Kasumi-1 (cell line): ENCODE measurements at places on chromosomes 2 and 18.

GRCh38 chr2:111071600-111072171 lies 49.0 kb upstream of the BCL2L11 start:
- DNase-seq, result no peak

DNA sequence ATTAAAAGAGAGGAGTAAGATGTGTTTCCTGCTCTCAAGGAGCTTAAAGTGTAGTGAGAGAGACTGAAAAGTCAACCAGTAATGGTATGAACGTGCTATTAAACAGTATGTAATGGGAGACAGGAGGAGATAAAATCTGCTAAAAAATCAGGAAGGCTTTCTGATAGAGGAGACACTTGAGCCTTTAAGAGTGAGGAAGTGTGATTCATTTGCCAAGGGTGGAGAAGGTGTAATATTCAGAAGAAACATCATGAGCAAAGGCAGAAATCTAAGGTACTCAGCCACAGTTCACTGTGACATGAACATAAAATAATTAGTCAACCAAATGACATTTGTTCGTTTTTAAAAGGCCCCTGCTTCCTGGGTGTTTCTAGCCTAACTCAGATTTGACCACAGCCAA lies 137.8 kb upstream of the SKOR2 start:
- no peak for DNase-seq

- no peak for DNase-seq
Measured at GRCh38 chr18:24727685-24728084, 267.2 kb downstream of the HRH4 start.

DNA sequence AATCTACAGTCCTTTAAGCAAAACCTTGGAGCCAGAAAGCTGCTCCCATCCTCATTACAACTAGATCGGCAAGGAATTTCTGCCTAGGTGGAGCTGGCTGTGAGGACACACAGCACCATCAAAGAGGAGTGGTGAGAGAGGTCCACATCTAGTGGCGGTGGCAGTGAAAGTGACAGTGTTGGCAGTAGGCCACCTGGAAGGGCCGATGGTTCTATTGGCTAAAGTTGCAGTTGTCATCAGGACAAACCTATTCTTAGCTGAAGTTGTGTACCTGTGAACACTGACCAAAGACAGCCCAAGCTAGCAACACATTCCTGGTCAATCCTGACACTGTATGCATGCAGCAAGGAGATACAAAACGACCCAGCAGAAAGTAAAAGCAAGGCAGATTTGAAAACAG lies 218.1 kb upstream of the CHAC2 start:
- no peak for DNase-seq

DNA sequence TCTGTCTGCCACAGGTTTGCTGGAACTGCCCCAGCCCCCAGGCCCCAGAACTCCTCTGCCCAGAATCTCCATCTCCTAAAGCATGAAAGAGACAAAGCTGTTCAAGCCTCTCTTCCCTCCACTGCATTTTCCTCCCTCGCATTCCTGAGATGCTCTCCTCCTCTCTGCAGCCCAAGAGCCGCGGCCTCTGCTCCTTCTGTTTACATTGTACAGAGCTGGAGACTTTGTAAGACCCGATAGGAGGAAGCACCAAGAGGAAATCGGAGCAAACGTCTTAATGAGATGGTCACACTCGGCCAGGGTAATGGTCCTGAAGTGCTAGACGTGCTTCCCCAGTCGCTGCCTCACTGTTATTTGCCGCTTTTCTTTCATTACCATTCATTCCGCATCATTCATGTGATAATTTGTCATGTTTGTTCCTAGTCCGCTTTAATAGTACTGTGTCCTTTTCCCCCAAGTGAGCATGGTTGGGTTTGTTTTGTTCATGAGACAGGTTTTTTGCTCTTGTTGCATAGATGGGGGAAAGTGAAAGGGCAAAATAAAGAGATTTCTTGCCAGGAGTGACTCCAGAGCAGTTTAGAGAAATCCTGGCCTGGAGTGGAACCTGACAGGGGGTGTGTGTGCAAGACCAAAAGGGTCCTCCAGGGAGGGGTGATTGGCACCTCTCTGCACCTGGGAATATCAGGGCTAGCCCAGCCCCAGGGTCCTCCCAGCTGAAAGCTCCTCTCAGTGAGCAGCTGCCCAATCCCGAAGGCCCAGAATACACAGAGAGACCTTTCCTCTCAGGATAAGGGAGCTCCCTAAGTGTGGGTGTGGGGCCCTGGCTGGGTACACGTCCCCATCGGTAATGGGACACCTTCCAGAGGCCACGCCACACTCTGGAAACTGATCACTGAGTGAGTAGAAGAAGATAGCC lies 44.9 kb upstream of the ID2 start:
- DNase-seq, result no peak

DNA sequence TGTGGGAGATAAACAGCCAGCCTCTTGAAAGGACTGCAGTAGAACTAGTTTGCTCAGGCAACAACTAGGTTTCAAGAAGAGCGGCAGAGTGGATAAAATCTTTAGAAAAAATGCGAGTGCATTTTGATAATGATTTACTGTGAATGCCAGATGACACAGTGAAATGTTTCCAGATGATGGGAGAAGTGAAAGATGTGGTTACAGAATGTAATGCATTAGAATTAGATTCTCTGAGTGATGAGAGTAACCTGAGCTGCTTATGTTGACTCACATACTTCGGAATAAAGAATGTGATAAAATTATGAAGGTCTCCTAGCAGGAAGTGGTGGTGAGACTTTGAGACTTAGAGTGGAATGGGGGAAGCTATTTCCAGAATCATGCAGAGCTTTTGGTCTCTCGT lies 184.3 kb downstream of the GULP1 start:
- no peak for DNase-seq

DNA sequence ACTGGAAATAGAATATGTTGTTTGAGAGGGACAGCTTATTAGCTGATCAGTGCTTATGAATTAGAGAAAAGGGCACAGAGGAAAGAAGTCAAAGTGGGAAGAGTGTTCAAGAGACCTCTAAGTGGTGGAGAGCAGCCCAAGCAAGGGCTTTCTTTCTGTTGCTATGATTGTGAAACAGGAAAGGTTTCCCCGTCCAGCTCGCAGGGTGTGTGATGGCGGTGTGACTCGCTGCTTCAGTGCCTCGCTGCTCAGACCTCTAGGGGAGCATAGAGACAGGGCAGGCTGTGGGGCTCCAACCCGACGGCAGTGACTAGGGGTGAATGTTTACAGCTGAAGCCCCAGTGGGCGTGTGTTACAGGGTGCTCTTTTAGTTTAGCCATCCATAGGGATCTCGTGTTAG lies 166.5 kb upstream of the COPS8 start:
- DNase-seq, result no peak

GRCh38 chr2:233449081-233449901 lies 95.0 kb downstream of the DGKD start:
- DNase-seq, result no peak

DNA sequence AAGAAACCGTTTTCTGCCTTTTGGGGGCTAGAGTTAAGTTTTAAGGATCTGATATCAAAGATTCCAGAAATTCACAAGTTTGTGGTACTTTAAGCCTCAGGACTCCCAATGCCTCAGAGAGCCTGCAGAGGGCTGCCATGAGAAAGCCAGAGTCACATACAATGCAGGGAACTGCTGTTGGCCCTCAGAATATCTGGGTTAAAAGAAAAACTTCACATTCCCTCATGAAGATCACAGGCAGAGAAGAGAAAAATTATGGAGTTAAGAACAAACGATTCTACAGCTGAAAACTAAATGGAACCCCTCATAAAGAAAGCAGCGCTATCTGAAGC lies 39.5 kb downstream of the HDAC4 start:
- DNase-seq, result no peak

- no peak for DNase-seq
Measured at GRCh38 chr18:44835703-44836102, 155.0 kb downstream of the SETBP1 start.

GRCh38 chr18:76518123-76518859 lies 23.2 kb upstream of the ZNF516 start:
- DNase-seq, result no peak

DNA sequence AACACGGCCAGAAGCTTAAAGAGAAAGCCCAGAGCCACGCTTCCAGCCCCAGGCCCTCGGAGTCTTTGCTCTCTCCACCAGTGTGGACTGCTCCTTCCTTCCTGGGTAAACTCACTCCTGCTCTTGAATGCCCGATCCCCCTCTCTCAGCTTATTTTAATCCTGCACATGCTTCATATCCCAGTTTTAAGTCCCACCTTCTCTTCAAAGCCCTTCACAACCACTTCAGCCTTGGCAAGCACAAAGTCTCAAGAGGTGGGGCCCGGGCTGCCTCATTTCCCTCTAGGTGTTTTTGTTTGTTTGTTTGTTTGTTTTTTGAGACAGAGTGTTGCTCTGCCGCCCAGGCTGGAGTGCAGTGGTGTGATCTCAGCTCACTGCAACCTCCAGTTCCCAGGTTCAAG lies 21.6 kb upstream of the CREG2 start:
- DNase-seq, result no peak

DNA sequence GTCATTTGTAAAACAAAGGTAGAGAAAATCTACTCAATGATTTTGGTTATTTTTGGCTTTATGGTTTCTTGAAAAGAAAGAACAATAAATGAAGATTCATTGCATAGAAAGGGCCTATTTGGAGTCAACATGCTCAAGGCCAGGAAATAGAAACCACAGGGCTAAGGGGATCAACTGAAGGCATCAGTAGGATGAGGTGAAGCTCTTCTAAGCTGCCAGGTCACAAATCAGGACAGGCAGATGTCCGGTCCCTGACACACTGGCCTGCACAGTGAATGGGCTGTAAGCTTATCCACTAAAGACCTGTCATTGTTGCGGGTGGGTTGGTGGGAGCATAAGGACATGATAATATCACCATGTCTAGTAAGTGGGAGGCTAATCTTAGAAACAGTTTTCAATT lies 31.6 kb upstream of the RNF138 start:
- DNase-seq, result no peak

DNA sequence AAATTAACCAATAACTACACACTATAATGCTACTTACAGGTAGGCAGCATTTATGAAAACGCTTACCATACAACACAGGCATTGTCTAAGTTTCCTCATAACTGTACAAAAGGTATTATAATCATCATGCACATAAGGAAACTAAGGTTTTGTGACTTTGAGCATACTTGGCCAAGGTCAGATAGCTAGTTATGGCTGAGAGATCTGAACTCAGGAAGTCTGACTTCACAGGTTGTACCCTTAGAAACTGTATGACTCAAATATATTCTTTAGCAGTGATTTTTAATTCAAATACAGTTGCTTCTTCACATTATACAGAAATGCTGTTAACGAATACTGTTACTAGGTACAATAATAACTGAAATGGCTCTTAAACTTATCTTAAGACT lies 89.3 kb downstream of the TRIP12 start:
- DNase-seq, result no peak

DNA sequence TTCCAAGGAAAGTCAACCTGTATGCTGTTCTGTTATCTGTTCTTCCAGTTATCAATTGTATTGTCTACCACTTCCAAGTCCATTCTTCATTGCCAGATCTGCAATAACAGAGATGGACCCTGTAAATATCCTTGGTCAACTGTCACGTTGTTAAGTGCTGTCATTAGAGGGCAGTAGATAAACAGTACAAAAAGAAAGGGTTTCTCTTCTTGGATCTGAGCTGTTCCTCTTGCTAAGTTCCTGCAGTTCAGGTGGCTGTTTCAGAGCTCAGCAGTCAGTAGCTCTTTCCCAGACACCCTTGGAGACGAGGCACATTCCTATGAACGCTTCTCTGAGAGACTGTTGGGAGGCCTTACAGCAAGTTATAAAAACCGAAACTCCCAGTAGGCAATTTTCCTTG lies 957.1 kb upstream of the CHAC2 start:
- peak; percentile 57 for DNase-seq
